ENCODE measurements at places on chromosomes 1 and 21.

GRCh38 chr1:94929351-94930217 lies 2.7 kb upstream of the CNN3 start:
- DNase-seq: no peak

GRCh38 chr1:209893751-209894150 lies 44.3 kb upstream of the SYT14 start:
- peak; percentile 2 for DNase-seq

GRCh38 chr21:33390479-33390878 lies 12.7 kb upstream of the IFNGR2 start:
- DNase-seq: no peak

DNA sequence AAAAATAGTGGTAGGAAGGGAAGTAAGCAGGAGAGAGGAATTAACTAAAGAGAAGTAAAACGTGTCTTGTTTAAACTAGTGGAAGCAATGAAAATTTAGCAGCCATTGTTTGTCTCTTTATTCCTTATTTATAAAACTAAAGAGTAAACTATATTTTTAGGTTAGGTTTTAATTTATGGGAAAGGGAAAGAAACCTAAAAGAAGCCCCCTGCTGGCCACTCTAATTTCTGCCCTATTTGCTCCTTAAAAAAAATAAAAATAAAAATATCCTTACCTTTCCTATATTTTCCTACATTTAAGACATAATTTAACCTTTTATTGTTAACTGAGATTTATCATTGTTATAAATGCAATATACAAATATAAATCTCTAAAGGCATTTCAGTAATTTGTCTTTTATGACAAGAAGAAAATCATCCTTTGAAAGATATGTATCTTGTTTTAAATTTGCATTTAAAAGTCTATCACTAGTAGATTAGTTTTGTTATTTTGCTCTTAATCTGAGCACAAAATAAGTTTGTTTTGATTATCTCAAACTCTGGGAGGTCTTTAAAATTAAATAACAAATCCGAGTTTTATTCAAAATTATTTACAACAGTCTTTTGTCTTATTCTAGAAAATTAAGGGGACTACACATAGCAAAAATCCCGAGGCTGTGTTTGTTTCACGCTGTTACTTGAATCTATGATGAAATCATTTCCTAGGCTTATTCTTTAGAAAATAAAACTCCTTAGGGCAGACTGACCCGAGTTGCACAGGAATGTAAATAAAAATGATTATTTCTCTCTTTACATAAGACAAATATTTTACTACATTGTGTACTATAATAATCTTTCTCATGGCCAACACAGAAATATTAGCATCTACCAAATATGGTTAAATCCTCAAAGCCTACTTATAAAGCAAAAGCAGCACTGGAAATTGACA lies 201.7 kb downstream of the NRIP1 start:
- DNase-seq: no peak

DNA sequence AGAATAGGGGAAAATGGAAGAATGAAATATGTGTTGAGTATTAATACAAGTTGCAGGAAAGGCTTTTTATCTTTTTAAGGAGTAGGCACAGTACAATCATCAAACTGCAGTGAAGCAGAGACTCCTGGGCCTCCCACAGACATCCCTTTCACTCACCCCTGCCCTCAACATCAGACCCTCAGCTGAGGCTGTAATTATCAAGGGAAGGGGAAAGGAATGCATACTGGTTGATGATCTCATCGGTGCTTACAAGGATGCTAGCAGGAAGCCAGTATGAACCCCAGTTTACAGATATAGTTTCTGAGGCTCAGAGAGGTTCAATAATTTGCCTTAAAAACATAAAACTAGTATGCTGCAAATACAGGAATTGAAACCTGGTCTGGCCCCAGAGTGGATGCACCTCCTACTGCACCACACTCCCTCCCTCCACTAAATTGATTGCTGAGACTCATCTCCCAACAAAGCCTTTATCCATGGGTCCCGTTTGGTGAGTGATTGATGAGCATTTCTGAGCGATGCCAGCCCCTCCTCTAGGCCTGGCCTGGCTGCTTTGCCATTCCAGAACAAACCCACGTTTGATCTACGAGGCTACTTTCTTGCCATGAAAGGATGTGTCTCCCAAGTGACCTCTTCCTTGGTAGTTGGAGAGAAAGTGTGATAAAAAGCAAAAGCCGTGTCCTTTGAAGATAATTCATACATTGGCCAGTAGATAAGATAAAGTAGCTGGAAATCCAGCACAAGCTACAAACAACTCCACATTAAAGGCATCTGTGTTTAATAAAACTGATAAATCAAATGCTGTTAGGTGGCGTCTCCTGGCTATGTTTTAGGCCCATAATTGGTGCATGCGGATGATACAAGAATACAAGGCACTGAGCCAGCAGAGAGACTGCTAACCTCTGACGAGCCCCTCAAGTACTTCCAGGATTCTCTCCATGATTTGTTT lies 233.9 kb upstream of the CAMK1G start:
- DNase-seq: peak; percentile 29

DNA sequence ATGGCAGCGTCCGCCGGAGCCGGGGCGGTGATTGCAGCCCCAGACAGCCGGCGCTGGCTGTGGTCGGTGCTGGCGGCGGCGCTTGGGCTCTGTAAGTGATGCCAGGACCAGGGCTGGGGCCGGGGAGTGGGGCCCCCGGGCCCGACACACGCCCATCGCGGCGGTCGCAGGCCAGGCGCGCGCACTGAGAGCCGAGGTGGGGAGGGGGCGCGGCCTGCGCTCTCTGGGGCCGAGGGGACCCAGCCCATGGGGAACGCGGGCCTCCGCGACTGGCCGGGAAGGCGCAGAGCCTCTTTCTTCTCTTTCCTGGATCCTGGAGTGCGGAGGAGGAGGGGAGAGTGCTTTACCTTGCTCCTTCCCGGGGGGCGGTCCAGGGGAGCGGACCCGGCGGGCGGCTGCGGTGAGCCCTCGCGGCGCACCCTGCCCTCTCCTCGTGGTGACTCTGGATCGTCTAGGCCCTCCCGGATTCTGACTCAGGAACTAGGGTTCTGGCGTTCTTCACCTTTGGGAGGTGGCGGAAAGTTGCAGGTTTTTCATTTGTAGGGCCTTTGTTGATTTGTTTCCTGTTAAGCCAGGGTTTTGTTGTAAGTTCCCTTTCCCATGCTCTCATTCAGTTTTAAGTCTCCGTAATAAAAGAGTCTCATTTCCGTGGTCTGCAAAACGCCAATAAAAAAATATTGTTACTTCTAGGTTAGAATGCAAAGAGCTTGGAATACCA lies 529 bp downstream of the MPZL1 start:
- peak; percentile 64 for DNase-seq

DNA sequence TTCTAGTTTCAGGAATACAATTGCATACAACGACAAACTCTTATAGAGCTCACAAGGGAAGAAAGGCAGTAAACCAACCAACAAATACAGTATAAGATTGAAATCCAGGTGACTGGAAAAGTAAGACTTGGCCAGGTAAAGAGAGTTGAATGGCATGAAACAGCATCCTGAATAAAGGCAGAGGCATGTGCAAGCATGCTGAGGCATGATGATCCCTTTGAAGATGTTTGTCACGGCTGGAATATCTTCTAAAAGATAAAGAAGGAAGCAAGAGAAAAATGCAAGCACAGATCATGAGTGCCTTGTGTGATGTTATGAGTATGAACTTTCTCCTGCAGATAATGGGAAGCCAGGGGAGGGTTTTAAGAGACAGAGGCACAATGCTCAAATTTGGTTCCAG lies 83.3 kb upstream of the SPATA6 start:
- no peak for DNase-seq

- peak; percentile 83 for DNase-seq
Measured at GRCh38 chr1:185646202-185646683, 87.9 kb upstream of the HMCN1 start.

GRCh38 chr1:68181165-68181556 lies 51.2 kb downstream of the WLS start:
- DNase-seq: no peak

- DNase-seq: no peak
Measured at GRCh38 chr1:90708826-90709225, 8.3 kb downstream of the BARHL2 start.

DNA sequence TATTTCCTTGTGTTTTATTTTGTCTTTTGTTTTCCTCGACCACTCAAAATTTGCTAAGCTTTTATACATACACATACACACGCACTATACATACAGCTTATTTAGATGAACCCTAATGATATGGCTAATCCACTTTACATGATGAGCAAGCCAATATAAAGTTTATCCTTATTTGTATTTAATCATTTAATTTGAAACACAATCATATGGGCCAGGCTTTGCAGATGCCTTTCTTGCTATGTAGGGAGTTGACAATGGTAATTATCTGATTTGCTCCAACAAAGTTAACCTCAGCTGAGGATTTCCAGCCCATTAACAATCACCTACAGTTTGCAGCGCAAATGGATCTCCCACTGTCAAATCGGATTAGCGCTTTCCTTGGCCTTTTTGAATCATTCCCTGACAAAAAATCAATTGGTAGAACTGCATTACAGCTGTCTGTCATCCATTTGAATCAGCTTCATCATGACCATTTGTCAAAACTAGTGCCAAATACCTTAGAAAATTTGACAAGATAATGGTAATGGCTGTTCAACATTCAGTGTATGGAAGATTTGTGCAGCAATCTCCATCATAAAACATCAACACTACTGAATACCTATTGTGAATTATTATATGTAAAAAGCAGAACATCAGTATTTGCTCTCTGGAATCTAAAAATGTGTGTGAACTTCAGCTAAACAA lies 352.6 kb downstream of the MRPL39 start:
- DNase-seq: no peak

- DNase-seq: no peak
Measured at GRCh38 chr1:150066838-150067183, 765 bp upstream of the VPS45 start.

Measured in GM03348 (cell line).